ENCODE measurements at places on chromosomes 13 and 19.

DNA sequence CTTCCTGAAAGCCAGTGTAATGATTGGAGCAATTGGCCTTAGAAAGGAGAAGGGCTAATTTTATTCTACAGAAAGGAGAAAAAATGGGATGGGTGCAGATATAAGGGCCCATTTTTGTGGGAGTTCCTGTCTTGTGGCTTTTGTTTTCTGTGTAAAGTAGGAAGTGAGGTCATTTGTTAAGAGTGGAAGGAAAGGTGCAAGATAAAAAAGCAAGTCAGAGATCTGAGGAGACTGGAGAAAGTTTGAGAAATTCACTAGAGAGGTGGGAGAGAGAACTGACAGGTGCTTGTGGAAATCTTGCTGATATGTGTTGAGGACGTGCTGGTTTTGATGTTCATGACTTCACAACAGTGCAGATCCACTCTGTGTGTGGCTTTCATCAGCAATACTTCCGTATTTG is 349.4 kb downstream of the DLEU7 start:
- no peak for DNase-seq

GRCh38 chr13:50730496-50731351 is 112.8 kb downstream of the DLEU7 start:
- DNase-seq: no peak

GRCh38 chr13:102914339-102914930 is 68.6 kb downstream of the ERCC5 start:
- DNase-seq: no peak

DNA sequence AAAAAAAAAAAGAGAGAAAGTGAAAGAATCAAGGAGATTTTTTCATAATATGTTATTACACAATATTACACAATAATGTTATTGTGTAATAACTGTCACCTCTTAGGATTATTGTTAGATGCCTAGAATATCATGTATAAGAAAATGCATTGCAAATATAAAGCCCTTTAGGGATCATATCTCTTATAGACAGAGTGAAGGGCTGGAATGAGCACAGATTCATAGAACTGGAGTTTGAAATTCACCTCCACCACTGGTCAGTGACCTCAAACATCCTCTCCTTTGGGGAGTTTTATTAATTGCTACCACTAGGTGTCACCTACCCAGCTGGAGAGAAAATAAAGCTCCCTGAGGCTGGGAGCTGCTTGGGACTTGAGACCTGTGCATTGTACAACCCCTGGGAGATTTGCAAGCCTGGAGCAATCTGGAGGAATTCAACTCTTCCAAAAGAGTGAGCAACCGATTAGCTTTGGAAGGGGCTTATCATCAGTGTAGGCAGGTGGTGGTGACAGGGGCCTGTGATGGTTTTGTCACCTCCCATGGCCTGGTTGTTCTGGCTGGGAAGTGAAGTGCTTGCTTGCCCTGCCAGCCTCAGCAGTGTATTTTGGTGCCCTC is 30.3 kb upstream of the FRY start:
- no peak for DNase-seq

- DNase-seq: no peak
Observed at GRCh38 chr19:34269081-34269480, 14.7 kb downstream of the GARRE1 start.

DNA sequence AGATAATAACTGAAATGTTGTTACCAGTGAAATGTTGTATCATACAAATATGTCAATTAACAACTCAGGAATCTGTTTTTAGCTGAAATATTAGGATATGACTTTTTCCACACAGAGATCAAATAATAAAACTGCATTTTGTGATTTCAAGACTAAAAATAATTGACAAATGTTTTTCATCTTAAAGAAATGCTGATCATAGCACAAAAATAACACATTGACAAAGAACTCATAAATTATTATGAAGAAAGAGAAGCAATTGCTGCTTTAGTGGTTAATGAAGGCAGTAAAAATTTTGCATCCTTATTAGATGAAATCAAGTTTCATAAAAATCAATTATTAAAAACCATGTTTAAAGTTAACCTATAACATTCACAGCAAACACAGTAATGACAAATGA is 1417.3 kb downstream of the OLFM4 start:
- DNase-seq: no peak

GRCh38 chr13:89163096-89163495 is 1491.9 kb downstream of the SLITRK5 start:
- no peak for DNase-seq

GRCh38 chr13:27952876-27953675 is 16.0 kb downstream of the CDX2 start:
- DNase-seq: no peak

- DNase-seq: no peak
Observed at GRCh38 chr13:47081246-47081645, 184.4 kb upstream of the HTR2A start.

- no peak for DNase-seq
Observed at GRCh38 chr13:113017506-113018215, 48.6 kb downstream of the MCF2L start.

- DNase-seq: no peak
Observed at GRCh38 chr13:45332831-45333219, 8.2 kb downstream of the TPT1 start.

DNA sequence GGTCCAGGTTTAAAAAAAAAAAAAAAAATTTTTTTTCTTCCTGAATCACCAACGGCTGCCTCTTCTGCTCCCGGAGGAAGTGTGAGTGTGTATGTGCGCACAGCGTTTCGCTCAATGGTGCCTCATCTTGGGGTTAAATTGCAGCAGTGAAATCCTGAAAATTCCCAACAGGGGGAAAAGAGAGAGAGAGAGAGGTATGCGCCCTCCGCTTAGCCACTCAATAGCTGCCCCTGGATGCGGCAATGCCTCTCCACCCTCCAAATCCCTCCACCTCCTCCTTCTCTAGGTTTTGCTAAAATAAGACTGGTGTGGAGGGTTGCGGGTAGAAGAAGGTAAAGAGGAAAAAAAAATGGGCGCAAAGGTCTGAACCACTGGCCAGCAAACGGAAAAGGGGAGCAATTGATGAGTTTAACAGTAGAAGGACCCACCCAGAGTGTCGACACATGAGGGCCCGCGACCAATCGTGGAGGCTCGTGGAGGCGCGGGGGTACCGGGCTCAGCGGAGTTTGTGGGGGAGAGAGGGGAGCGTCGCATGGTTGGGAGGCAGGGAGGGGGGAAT is 853 bp upstream of the CACNA1A start:
- DNase-seq: no peak

DNA sequence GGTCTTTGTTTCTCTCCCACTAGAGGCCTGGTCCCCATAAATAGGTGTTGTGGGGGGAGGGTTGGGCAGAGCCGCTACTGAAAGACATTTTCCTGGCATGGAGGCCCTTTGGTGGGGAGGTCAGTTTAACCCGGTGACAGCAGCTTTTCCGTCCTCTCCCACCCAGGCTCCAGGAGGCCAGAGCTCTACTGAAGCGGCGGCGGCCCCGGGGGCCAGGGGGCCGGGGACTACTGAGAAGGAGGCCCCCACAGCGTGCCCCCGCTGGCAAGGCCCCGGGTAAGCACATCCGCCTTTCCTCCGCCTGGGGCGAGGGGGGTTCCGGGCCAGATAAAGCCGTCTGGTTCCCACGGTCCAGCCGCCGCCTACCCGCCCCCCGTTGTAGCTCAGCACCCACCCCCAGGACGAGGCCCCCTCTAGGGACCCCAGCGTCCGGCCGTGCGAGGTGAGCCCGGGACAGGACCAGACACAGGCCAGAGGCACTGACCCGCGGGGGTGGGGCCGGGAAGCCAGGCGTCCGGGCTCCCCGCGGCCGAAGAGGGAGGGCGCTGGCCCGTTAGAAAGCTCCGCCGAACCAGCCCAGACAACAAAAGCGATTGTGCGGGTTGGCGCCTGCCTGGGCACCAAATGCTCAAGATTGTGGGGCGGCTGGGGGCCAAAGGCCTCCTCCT is 1.1 kb upstream of the LTBP4 start:
- no peak for DNase-seq

DNA sequence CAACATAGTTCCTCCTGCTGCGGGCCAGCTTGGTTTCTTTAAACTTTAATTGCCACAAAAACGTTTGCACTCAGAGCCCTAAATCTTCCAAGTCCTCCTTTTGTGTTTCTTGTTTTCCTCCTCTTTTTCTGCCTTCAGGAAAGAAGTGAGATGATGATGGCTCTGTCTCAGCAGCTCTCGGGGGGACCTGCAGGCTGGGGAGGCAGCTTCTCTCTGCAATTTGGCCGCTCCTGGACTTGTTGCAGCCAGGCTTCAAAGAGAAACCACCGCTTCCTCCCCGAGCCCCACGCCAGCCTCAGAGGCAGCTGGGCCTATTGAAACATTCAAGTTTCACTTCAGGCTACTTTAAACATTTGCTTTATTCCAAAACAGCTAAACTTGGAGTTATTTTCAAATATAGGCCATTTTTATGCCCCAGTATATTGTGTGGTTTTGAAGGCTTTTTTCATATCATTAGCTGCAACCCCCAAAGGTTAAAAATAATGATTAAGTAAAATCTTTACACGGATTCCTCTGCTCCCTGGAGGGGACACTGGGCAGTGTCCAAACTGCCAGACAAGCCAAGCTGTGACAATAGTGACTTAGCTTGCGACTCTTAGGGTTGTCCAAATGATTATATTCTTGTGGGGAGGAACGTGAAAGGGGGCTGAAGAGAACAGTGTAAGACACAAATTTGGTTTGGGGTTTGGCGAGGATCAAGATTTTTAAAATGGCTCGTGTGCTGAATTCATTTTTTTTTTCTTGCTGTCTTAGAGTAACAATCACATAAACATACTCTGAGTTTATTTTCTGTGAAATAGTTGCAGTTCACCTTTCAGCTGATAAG is 330.8 kb downstream of the DLEU7 start:
- peak; percentile 50 for DNase-seq

DNA sequence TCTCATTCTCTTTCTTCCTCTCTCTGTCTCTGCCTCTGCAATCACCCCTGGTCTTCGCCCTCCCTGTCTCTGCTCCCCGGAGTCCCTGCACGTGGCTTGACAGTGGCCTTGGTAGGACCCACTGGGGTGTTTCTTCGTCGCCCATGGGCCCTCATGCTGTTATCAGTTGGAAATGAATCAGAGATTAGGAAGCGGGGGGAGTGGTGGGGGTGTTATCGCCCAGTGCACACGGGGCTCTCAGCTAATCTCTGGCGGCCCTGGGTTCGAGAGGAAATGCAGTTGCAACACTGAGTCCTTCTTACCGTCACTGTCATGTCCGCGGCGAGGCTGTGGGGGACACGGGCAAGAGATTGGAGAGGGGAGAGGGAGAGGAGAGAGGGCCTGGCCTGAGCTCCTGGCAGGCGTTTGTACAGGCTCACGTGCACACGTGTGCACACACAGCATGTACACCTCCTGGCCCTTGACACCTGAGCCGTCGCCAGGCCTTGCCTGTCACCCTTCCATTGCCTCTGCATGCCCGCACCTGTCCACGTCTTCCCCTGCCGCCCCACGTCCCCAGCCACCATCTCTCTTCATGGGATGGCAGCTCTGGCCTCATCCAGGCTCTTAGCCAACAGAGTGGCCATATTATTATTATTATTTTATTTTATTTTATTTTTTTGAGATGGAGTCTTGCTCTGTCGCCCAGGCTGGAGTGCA is 37.8 kb upstream of the SLC7A10 start:
- no peak for DNase-seq

GRCh38 chr19:50275577-50276368 is 53.4 kb downstream of the KCNC3 start:
- DNase-seq: no peak

- no peak for DNase-seq
Observed at GRCh38 chr19:56139847-56140582, 1.1 kb upstream of the ZNF444 start.

DNA sequence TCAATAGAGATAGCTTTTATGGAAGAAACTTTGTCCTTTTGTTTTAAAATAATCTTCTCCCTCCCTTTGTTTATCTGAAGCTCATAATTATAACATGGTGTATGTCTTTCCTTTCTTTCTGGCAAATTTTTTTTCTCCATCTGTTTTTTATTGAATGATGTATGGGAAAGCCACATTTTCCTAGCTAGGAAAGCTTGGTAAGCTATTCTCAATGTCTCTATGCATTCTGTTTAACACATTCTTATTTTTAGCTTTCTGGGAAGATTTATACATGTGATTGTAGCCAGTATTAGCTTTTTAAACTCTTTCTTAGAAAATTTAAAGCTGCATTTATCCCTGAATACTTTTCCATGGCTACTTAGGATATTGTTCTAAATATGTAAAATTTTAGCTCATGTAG is 124.9 kb upstream of the CSNK1A1L start:
- DNase-seq: no peak

DNA sequence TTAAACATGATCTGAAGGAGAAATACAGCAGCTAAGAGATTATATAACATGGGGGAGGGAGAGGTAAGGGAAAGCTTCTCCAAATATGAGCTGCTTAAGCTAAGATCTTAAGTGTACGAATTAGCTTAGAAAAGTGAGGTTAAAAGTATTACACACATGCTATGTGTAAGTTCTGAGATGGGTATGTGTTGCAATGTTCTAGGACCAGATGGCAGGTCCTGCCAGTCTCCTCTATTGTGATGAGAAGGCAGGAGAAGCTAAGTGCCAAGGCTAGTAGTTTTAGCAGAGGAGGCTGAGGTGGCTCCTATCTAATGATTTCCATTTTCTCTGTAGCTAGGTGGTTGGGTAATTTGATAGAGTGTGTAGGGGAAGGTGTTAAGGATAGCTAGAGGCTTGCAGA is 57.6 kb downstream of the MICU2 start:
- DNase-seq: no peak

- no peak for DNase-seq
Observed at GRCh38 chr19:35442091-35442490, 6.0 kb upstream of the FFAR2 start.

GRCh38 chr19:51448411-51449016 is 9.7 kb downstream of the SIGLEC8 start:
- DNase-seq: no peak

DNA sequence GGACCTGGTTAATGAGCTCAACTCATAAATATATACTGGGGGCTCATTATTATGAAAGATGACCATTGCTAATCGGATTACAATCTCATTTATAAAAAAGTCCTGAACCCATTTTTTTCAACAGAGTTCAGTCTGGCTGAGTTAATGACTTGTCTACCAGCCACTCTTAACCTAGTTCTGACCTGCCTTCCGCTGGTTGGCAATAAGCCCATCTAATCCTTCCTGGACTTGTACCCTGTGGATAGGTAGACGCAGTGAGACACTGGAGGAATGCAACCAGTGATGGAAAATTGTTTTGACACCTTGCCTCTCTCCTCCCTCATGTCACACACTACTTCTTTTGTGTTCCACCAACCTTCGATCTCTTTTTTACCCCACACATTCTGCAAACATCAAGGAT is 279.9 kb downstream of the FOXO1 start:
- DNase-seq: no peak

- no peak for DNase-seq
Observed at GRCh38 chr19:11465600-11465999, 15.2 kb downstream of the ELAVL3 start.

DNA sequence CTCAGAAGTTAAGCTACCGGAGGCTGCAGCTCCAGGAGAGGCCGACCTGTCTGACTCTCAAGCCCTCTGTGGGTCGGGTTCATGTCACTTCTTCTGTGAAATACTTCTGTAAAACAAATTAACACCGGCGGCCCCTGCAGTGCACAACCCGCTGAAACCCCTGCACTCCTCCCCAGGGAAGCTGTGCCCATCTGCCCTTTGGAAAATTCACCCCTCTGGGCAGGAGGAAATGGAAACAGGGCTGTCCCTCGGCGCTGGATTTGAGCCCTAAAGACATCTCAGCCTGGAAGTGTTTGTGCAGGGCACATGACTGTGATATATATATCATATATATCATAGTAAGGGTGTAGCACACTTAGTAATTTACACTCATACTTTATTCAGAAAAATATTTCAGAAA is 415.3 kb downstream of the IRS2 start:
- DNase-seq: no peak
